ENCODE measurements at places on chromosomes 12 and 14.
A peak's percentile ranks its signal among the peaks of the same experiment; 100 is the strongest.

- no peak for DNase-seq
These were observed 97.2 kb downstream of the PTPRR start for GRCh38 chr12:70823182-70823976.

- no peak for DNase-seq
These were observed 22.2 kb downstream of the TMEM30B start for GRCh38 chr14:61258985-61259384.

- DNase-seq = no peak
These were observed 47.8 kb downstream of the UBE3B start for GRCh38 chr12:109525279-109525585.

- peak; percentile 46 for DNase-seq
These were observed 16.5 kb downstream of the SELPLG start for GRCh38 chr12:108616941-108617858.

- no peak for DNase-seq
These were observed 8.1 kb upstream of the NIN start for GRCh38 chr14:50839048-50839447.

GRCh38 chr14:99722741-99723140 lies 38.6 kb downstream of the CYP46A1 start:
- DNase-seq = no peak

GRCh38 chr14:92877757-92878431 lies 45.1 kb upstream of the CHGA start:
- no peak for DNase-seq

GRCh38 chr14:52730709-52731111 lies 744 bp downstream of the STYX start:
- DNase-seq = no peak

- DNase-seq = no peak
These were observed 50.8 kb upstream of the AP4S1 start for GRCh38 chr14:30974628-30975027.

- no peak for DNase-seq
These were observed 274.2 kb downstream of the FUT8 start for GRCh38 chr14:65686761-65687160.

GRCh38 chr12:18148961-18149360 lies 59.0 kb upstream of the RERGL start:
- no peak for DNase-seq

DNA sequence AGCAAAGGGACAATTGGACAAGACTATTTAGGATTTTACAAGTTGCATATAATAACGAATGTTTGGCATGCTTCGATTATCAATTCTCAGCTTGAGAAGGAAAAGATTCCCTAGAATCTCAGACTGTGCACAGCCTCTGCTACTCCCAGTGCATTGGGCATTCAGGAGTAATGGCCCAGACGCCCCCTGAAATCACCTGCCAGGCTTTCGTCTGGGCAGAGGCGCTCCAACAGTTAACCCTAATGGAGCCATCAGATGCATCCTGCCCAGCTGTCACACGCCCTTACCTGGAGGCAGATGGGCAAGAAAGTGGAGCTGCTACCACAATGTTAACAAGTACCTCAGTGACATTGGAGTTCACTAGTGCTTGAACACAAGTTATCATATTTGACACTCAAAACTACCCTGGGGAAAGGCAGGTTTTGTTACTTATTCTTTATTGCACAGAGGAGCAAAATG lies 927 bp upstream of the LRP6 start:
- DNase-seq = no peak

- DNase-seq = no peak
These were observed 43.6 kb downstream of the KIF26A start for GRCh38 chr14:104181761-104182530.

DNA sequence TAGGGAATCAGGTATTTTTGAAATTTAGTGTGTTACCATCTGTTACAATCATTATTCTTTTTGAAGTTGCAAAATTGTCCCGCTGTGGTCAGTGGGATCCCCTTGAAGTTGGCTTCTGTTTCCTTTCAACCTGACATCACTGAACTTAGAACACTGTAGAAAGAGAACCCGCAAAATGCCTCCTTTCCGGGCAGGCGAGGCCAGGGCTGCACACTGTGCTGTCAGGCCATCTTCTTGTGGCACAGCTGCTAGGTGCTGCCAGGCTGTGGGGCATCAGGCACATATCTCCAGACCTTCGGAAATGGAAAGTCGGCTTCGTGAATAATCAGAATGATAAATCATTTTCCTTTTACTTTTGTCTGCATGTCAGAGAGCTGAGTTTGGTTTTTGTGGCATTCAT lies 103.5 kb downstream of the GLT1D1 start:
- no peak for DNase-seq

DNA sequence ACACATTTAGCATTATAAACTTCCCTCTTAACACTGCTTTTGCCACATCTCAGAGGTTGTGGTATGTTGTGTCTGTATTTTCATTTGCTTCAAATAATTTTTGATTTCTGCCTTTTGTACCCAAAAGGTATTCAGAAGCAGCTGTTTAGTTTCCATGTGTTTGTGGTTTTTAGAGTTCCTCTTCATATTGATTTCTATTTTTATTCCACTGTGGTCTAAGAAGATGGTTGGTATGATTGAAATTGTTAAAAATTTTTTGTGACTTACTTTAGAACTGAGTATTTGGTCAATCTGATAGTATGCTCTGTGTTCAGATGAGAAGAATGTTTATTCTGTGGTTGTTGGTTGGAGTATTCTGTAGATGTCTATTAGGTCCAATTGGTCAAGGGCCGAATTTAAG lies 76.4 kb downstream of the IFNG-AS1 start:
- no peak for DNase-seq

DNA sequence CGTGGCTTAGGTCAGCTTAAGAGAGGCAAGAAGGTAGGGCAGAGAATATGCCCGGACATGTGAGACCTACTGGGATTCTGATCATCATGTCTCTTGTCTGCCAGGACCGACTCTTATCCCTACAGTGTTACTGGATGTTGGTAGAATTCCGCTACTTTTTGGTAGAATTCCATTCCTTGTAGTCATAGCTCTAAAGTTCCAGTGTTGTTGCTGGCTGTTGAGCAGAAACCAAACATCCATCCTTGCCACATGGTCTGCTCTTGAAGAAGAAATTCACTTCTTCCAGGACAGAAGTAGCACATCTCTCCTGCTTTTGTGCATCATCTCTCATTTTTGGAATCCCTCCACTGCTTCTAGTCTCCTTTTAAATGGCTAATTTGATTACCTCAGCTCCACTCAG lies 453.7 kb downstream of the RPL10L start:
- DNase-seq = no peak

DNA sequence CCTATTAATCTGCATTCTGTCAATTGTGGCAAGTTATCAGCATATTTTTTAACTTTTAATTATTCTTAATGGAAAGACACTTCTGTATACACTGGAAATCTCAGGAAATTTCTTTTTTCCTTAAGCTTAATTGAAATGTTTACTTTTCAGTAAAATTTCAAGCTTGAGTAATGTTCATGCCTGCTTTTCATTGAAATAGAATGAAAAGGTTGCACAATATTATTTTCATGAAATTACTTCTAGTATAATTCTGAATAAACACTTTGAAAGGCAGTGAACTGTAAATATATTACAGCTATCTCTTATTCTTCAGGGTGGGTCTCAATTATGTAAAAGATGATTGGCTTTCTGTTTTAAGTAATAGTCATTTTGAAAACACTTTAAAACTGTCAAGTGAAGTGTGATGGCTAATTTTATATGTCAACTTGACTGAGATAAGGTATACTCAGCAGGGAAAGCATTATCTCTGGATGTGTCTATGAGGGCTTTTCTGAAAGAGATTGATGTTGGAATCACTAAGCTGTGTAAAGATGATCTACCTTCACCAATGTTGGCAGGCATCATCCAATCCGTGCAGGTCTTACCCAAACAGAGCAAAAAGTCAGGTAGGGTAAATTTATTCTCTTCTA lies 29.9 kb downstream of the CLEC2D start:
- DNase-seq = no peak

DNA sequence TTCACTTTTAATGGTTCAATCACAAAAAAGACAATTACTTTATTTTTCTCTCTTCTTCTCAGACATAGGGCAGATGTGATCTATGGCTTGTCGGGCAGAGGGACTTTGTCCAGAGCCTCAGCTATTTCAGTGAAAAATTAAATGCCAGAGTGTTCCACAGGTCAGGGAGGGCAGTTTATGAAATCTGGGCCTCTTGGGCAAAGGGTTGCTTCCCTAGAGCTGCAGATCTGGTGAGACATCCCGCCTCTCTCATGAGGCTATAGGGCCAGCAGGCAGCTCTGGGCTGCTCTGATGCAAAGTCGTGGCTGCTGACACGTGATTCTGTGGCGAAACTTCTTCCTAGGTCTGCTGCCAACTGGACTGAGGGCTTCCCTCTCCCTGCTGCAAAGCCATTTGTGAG lies 6.0 kb downstream of the CLMN start:
- no peak for DNase-seq

- no peak for DNase-seq
These were observed 8.5 kb upstream of the BCL7A start for GRCh38 chr12:122013136-122013535.

- DNase-seq = no peak
These were observed 477.5 kb downstream of the RAD51B start for GRCh38 chr14:68297039-68297438.

- DNase-seq = no peak
These were observed 180.5 kb downstream of the CAND1 start for GRCh38 chr12:67449591-67450052.

DNA sequence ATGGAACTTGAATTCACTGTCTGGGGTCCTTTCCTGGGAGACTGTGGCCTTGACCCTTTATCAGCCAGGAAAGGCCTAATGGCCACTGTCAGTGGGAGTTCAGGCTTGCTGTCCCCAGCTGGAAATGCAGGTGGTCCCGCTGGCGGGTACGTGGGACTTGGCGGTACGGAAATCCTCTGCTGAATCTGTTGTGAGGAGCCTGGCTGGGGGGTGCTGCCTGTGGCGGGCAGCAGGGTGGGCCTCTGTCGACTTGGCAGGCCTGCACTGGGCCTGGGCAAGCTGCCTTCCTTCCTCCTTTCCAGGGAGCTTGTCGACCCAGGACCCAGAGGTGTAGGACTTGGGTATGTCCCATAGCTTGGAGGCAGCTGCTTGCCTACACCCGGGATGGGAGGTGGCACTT lies 26.3 kb downstream of the ZFYVE21 start:
- no peak for DNase-seq

DNA sequence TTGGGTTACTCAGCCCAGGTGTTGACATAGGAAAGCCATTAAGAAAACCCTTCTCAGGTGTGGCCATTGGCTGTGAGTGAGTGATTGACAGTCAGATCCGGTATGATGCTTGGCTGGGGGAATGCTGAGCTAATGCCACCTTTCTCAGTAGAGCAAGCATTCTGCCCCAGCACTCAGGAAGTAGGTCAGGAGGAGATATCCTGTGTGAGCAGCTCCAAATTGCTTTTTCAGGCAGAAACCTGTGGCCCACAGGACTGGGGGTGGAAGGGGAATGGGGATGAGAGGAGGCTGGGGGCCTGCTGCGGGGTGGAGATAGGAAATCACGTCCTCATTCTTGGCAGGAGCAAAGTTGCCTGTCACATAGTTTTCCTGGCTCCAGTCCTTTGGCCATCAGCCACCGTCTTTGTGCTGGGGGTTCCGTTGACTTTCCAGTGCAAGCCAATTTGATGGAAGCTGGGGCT lies 55.7 kb downstream of the NINJ2 start:
- DNase-seq = no peak

DNA sequence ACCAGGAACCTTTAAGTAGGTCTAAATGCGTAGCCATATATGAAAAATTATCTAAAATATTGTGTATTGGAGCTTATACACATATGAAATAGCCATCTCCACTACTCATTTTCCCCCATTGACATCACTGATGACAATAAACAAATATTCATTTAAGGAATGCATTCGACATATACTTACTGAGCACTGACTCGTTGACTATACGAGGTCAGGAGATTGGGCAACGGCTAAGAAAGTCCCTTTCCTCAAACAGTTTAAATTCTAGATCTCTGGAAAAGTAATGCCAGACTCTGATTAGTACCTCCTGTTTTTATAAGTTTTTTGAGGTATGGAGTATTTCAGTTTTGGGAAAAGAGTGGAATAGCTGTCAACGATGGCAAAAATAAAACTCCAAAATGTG lies 139.4 kb upstream of the DIO2 start:
- DNase-seq = no peak

DNA sequence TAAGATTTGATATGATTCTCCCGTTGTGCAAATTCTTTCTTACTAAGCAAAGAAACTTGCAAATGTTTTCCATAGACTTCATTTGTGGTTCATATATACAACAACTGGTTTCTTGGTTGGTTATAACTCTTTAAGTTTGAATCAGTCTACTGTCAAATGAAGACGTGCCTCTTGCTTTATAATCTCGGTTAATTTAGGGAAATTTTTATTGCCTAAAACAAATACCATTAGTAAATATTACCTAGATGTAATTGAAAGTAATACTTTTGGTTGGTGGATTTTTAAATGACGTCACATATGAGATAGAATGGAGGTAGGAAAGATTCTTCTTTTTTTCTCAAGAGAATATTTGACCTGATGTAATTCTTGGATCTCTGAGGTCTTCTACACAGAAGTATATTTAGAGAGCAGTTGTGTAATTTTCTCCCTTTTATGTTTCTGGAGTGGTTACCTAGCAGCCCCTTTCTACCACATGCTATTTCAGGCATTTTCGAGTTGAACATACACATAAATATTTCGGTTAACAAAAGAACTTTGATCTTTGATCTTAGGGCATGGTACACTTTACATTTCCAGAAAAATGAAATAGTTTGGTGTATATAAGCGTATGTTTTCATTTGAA lies 1.7 kb downstream of the ATF7IP start:
- DNase-seq = no peak

DNA sequence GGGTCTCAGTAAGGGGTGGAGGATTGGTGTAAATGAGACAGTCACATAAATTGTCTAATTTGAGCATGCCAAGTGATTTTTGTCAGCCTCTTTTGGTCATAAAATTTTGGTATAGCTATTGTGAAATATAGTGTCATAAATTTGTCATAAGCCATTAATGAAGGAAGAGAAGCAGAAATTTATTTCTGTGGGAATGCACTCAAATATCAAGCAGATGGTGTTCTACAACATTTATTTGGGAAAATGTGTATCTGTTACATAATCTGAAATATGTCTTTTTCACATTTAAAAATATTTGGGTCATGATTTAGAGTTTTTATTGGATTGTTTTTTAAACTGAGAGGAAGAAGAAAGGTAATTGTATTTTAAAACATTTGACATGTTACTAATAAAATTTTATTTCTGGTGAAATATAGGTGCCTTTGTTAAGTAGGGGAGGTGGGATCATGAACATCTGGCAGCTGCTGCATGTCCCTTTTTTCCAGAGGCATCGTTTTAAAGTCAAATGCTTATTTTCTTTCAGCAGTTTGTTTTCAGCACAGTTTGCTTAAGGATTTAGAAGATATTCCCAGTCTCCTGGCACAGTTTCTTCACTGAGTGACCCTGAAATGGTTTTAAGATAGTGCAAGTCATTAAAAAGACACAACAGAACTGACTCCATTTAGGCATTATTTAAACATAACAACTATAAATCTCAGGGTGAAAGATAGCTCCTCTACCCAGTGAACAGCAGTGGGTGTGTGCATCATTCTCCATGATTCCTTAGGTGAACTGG lies 371.7 kb downstream of the SNAPC1 start:
- DNase-seq = no peak

- DNase-seq = no peak
These were observed 45.5 kb downstream of the FGD4 start for GRCh38 chr12:32444895-32445294.

- DNase-seq = no peak
These were observed 140.1 kb upstream of the CPSF6 start for GRCh38 chr12:69099201-69099837.

GRCh38 chr12:68538726-68539614 lies 71.7 kb upstream of the RAP1B start:
- DNase-seq = no peak
